ENCODE measurements at places on chromosomes 11 and 22.

DNA sequence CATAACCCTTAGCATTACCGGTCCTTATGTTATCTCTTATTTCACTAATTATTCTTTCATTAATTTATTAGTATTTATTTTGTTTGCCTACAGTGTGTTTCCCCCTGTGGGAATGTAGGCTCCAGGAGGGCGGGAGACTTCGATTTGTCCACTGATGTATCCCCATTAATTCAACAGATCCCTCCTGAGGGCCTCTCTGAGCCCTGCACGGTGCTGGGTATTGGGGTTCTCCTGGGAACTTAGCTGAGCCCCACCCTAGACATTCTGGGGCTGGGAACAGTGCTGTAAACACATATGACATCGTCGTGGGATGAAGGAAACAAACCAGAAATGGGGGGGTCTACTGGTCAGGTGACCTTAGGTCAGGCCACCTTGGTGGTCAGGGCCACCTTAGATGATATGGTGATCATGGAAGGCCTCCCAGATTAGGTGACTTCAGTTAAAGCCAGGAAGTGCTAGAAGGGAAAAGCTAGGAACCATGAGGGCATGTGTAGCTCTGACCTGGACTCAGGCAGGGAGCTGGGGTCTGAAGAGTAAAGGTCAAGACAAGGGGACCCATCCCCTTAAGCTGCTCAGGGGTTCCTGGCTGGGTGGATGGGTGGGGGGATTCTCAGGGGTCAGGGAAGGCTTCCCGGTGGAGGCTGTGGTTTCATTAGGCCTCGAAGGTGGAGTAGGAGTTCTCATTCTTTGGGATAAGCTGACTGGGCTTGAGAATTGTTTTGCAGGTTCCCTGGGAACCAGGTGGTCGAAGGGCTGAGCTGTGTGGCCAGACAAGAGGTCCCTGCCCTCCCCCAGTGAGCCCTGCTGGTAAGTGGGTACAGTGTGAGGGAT lies 1.0 kb downstream of the PHETA2 start:
- DNase-seq: no peak

- no peak for DNase-seq
Measured at GRCh38 chr11:131449036-131450019, 78.9 kb downstream of the NTM start.

DNA sequence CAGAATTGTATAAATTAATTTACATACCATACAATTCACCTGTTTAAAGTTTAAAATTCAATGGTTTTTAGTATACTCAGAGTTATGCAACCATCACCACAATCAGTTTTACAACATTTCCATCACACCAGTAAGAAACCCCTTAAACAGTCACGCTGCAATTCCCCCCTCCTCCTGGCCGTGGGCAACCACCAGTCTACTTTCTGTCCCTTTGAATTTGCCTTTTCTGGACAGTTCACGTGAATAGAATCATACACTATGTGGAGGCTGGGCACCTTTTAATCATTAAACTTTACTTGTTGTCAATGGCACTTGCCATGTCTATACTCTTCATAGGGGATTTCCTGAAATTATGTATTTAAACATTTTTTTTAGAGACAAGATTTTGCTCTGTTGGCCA lies 20.1 kb upstream of the SWAP70 start:
- DNase-seq: no peak

- DNase-seq: no peak
Measured at GRCh38 chr11:66559866-66560676, 8.3 kb downstream of the CTSF start.
